ENCODE measurements at places on chromosomes 1 and 21. TPM values are rescaled to one million over a fixed set of nuclear protein-coding genes. Genes with fewer than 3 reads are reported as not detected.
A peak's percentile ranks its signal among the peaks of the same experiment; 100 is the strongest.

DNA sequence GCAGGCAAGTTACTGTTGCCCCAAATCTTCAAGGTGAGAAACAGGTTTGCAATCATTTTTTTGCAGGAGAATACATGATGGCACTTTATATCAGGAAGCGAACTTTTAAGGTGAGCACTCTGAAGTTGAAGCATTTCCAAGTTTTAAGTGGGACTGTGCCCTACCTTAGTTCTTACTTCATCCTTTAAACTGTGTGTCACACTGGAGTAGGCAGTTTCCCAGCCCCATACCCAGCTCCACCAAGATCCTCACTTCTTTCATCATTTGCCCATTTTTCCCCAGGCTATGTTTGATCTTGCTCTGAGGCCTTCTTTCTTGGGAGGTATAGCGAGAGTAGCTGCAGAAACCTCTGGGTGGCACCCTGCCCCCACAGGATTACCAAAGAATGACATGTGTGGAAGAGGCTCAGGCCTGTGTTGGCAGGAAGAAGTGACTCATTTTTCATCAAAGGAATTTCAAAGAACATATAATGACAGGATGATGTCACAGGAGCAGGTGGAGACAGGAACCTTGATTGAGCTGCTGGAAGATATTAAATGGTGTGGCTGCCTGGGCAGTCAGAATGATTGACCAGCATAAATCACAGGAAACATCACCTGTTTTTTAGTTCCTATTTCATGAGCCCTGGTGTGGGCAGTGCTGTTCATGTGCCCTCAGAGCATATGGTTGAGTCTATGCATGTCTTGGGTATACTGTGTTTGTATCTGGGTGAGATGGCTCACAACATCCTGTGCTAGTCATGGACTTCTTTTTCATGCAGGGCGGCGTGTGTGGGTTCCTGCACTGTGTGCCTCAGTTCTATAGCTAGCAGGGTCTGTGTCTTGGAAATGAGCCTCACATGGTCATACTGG, 20.8 kb upstream of the MACF1 start:
- DNase-seq = peak; percentile 96

DNA sequence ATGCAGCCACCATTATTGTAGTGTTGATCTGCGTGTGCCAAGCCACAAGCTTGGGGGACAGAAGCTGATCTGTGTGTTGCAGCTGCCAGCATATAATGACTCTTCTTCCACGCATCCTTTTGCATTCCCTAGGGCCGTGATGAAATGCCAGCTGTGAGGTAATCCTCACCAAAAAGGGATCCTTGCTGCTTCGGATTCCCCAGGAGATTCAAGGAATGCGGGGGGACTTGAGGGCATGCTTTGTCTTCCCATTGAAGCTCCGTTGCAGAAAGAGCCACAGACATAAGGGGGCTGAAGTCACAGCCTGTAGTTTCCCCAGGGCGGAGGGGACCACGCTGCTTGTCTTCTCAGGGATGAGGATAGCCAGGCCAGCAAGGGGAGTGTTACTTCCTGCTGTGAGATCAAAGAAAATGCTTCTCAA, 281.6 kb upstream of the FMN2 start:
- DNase-seq = no peak

DNA sequence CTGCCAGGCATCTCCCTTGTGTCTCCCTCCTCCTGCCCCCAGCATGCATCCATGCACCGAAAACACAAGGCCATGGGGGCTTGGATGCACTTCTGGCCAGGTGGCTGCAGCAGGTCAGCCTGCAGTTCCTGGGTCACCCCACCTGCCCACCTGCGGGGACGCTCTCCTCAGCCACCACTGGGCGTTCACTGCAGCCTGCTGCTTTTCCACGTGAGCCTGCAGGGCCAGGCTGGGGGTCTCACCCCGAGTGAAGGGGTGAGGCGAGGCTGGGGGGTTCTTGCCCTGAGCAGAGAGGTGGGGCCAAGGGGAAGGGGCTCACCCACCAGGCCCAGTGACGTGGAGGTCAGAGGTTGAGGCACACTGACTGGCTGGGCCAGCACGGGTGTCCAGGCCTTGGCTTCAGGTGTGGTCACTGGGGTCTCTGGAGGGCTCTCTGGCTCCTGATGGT, 64.6 kb downstream of the WNT9A start:
- DNase-seq = no peak

DNA sequence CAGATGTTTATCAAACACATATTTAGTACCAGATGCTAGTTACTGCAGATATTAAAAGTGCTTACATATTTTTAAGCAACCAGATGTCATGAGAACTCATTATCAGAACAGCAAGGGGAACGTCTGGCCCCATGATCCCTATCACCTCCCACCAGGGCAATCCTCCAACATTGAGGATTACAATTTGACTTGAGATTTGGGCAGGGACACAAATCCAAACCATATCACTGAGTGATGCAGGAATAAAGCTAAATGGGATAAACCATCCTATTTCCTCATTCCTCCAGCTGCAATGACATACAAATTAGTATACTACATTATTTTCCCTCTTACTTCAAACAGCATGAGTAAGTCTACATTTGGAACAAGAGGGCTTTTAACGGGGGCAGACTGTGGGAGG, 3.1 kb upstream of the KCNK2 start:
- no peak for DNase-seq

GRCh38 chr1:231879296-231879695, 252.7 kb downstream of the DISC1 start:
- DNase-seq = no peak

DNA sequence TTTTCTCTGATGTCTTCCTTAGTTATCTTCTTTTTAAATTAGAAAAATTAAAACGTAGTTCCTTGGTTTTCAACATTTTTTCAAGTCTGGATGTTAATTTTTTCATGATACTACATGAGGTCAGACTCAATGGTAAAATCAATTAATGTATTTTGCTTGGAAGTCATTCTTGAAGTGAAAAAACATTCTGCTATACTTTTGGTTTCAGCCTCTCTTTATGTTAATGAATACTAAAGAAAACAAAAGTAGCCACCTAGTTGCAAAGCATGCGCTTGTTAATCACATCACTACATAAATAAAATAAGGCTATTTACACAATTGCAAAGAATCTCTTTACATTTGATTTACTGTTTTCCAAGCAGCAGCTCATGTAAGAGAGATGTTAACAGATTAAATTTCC, 170.4 kb downstream of the LIPI start:
- no peak for DNase-seq

DNA sequence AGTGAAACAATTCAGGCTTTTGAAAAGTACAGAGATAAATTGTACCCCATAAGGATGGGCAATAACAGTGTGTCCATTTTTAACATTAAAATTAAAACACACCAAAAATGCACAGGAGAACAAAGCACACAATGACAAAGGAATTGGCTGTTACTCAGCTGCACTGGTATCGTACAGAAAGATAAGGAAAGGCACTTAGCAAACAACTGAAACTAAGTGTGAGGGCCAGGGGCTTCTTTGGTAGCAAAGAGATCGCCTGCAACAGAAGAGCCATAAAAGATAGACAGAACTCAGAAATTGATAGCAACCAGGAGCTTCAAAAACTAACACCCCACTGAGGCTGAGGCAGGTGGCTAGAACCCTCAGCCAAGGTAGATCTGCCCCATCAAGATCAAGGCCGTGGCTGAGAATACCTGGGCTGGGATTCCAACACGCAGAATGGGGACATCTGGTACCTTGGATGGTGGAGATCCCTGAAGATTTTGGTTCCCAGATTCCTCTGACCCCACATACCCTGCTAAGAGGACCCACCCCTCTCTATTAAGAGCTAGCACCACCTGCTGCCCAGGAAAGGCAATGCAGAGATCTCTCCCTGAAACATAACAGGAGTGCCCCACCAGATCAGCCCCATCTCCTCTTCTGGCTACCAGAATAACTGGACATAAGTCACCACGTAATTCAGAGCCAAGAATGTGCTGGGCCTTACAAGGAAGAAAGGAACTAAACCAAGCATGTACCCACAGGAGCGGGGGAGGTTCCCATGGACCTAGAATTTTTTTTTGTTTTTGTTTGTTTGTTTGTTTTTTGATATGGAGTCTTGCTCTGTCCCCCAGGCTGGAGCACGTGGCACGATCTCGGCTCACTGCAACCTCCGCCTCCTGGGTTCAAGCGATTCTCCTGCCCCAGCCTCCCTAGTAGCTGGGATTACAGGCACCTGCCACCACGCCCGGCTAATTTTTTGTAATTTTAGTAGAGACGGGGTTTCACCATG, 16.2 kb downstream of the PLEKHO1 start:
- peak; percentile 76 for DNase-seq

DNA sequence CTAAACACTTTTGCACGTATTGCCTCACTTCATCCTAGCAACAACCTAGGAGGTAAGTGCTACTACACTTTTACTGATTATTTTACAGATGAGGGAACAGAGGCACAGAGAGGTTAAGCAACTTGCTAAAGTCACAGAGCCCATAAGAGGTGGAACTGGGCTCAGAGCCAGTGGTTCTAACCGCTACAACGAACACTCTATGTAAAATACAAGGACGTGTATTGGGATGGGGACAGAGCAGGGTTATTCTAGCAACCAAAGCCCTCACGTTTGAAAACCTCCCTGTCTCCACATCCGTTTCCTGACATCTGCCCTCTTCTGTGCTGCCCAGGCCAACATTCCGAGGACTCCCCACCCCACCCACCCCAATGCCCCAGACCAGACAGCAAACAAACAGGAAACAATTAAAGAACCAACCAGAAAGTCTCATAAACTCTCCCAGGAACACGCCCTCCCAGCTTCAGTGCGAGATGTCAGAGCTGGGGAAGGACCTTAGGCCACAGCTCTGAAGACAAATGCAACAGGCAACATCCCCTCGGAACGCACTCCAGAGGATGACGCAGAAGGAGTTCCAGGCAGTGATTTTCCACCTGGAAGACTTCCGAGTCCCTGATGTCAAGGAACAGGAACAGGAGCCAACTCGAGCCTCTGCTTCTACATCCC, 41.1 kb downstream of the GLIS1 start:
- DNase-seq = no peak

DNA sequence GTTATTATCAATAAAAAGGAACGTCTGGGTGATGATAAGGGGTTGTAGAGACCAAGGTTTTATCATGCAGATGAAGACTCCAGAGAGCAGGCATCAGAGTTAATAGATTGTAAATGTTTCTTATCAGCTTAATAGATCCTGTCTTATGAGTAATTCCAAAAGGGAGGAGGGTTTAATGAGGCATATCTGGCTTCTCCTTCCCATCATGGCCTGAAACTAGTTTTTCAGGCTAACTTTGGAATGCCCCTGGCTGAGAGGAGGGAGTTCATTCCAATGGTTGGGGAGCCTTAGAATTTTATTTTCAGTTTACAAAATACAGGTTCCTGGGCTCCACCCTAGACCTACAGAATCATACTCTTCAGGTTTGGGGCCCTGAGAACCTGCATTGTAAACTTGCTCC, 13.5 kb downstream of the PLA2G2D start:
- DNase-seq = no peak

DNA sequence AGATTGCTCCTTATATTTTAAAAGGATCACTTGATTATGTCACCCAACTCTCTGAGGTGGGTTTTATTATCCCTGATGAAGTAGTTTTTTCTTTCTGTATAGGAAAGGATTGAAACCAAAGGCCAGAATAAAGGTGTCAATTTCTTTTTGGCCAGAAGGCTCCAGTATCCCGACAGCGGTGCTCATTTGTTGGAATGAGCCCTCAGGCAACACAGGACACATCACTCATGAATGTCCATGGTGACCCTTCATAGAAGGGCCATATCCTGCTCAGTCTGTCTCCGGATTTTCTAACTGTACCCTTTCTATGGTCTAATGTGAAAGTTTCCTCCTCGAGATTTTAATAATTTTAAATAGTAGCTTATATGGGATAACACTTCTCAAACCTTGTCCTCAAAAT, 171.3 kb upstream of the USP24 start:
- DNase-seq = no peak

DNA sequence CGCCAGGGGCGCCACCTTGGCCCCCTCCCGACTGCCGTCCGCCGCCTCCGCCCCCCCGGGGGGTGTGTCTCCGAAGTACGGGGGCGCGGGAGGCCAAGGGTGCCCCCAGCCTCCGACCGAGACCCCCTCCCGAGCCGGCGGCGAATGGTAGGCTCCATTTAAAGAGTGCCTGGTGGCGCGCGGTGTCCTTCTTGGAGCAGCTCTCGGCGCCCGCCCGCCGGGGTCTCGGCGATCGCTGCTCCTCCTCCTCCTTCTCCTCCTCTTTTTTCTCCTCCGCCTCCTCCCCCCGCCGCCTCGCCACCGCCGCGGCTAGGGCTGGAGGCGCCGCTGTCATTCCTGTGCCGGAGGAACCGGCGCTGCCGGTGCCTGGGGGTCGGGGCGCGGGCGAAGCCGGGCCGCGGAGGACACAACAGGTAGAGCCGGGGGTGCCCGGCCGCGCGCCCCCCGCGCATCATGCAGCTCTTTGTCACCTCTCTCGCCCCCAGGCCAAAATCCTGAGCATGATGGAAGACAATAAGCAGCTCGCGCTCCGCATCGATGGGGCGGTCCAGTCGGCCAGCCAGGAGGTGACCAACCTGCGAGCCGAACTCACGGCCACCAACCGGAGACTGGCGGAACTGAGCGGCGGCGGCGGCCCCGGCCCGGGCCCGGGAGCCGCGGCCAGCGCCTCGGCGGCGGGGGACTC, at the start of gene KAZN:
KAZN (plus strand) TSS at position 188 of the 685 bp plus-strand sequence.
- DNase-seq = no peak

GRCh38 chr1:84164161-84164560, 20.1 kb downstream of the PRKACB start:
- DNase-seq = no peak

DNA sequence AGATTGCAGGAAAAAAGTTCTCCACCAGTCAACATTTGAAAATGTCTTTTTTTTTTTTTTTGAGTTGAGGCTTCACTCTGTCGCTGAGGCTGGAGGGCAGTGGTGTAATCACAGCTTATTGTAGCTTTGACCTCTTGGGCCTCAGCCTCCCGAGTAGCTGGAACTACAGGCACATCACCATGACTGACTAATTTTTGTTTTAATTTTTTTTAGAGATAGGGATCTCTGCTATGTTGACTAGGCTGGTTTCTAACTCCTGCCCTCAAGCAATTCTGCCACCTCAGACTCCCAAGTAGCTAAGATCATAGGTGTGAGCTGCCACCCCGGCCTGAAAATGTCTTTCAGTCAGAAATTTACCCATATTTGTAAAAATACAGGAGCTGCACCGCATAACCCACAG, 30.6 kb upstream of the USP24 start:
- DNase-seq = no peak

GRCh38 chr1:231272880-231273279, 31.9 kb downstream of the GNPAT start:
- peak; percentile 88 for DNase-seq

DNA sequence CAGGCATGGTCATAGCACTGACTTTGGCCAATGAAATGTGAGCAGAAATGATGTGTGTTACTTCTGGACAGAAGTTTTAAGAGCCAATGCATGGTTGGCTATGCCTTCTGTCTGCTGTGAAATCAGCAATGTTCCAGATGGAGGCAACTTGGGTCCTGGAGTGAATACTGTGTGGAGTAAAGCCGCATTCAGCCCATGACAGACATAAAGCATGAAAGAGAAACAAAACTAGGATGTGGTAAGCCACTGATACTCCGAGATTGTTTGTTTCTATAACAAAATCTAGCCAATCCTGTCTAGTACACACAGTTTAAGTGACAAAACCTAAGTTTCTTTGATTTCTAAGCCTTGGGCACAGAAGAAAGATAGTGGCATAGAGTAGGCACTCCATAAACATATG, 47.1 kb upstream of the ARHGAP29 start:
- no peak for DNase-seq

GRCh38 chr1:167905671-167906070, 8.3 kb downstream of the ADCY10 start:
- no peak for DNase-seq

ACTN2 gene
- 0.09 TPM for total RNA-seq

FCRL6 gene
- total RNA-seq = not detected

FCER1G gene
- not detected for total RNA-seq

OR2T33 gene
- not detected for total RNA-seq

All from dermis blood vessel endothelial cell (primary cell).